NCI-H1694 treated with DMSO at 0.1 percent for 48 hours (cell line): ENCODE measurements at places on chromosomes 3 and 15.

DNA sequence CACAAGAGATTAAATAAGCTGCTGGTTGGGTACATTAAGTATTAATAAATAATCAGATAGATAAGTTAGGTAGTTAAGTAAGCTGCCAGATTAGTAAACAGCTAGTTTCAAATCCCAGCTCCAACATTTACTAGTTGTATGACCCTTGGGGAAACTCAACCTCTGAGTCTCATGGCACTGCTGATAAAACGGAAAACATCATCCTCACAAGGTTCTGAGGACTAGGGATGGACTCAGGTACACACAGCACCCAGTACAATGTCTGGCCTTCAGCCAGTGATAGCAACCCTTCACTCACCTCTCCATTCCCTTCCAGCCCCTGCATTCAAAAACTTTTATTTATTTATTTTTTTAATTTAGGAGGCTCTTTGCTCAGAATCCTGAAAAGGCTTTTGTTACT lies 32.3 kb downstream of the B3GNT5 start:
- no peak for DNase-seq

- DNase-seq: peak; percentile 22
Measured at GRCh38 chr15:50907601-50908208, 778 bp upstream of the AP4E1 start.

GRCh38 chr15:56042982-56043980 lies 49.9 kb upstream of the NEDD4 start:
- DNase-seq: no peak

- DNase-seq: no peak
Measured at GRCh38 chr3:175294793-175295192, 435.7 kb downstream of the NAALADL2 start.

GRCh38 chr3:43335799-43336198 lies 49.5 kb downstream of the SNRK start:
- no peak for DNase-seq

- no peak for DNase-seq
Measured at GRCh38 chr3:69560818-69561217, 174.9 kb upstream of the FRMD4B start.

- DNase-seq: no peak
Measured at GRCh38 chr3:52838561-52839267, 3.9 kb upstream of the MUSTN1 start.

DNA sequence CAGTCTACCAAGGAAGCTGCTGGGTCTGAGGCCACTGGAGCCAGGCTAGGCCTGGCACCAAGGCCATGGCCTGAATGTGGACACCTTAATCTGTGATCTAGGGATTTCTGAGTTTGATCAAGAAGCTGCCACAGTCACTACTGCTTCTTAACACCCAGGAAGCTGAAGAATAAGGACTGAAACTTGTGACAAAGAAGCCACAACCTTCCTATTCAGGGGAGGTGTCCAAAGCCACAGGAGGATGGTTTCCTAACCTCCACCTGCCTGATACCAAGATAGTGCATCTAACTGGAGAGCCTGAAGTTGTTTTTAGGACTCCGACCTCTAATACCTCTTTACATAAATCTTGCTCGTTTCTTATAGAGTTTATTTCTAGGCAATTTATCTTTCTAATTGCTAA lies 5.5 kb upstream of the ANO10 start:
- no peak for DNase-seq

- DNase-seq: no peak
Measured at GRCh38 chr15:23912191-23912590, 225.1 kb upstream of the NDN start.

- DNase-seq: no peak
Measured at GRCh38 chr3:50171540-50172301, 16.6 kb downstream of the SEMA3F start.

DNA sequence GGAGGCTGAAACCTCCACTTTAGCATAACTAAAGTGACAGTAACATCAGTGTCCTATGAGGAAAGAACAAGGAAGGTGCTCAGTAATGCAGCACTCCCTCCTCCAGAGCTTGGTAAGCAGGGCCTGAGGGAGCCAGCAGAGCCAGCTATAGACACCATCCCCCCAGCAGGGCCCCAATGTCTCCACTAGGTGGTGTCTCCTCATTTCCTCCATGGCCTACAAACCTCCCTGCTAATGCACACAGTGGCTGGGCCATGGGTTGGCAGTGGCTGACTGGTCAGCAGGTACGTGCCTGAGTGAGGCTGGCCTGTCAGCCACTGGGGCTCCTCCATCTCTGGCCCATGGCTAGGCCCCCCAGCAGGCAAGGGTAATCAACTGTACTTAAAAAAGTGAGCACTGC lies 13.6 kb downstream of the MRPS25 start:
- no peak for DNase-seq

GRCh38 chr3:187746442-187747281 lies 1.4 kb upstream of the BCL6 start:
- peak; percentile 55 for DNase-seq

- DNase-seq: no peak
Measured at GRCh38 chr3:88632226-88632625, 475.2 kb upstream of the EPHA3 start.

- DNase-seq: no peak
Measured at GRCh38 chr3:151037746-151038477, 47.6 kb upstream of the MED12L start.

GRCh38 chr3:138384976-138385375 lies 36.6 kb downstream of the MRAS start:
- DNase-seq: no peak

DNA sequence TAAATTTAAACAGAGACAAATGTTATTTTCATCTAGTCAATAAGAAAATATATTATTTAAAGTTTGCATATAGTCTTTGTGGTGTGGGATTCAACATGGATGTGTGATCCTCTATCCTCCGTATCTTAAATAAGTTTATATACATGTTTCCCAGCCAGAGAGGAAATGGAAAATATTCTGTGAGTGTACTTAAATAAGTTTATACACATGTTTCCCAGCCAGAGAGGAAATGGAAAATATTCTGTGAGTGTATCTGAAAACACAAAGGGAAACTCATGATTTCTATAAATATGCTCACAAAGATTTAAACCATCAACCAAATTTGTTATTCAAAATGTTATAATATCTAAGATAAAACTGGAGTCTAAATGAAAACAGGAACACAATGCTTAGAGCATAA lies 110.0 kb upstream of the MELTF start:
- DNase-seq: no peak

- no peak for DNase-seq
Measured at GRCh38 chr15:37104424-37104981, 4.2 kb upstream of the MEIS2 start.
